Ovary (tissue), 10 donors: ENCODE measurements at places on chromosomes 11 and 22. TPM values are rescaled to one million over a fixed set of nuclear protein-coding genes. Genes with fewer than 3 reads are reported as not detected.

DNA sequence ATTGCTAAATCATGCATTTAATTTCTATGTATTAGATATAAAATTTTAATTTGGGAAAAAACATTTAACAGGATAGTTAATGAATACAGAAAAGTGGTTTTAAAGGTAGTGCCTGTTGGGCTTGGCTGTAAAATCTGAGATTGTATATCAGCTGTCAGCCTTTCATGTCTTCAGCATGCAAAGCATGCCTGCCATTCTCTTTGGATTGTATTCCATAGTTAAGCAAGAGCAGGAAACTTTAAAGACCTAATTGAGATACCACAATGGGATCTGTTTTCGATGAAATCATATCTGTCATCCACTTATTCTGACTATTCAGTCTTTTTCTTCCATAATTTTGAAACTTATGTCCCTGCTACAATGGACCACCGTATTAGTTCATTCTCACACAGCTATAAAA, 451.0 kb upstream of the DDI1 start:
- no peak for DNase-seq

DNA sequence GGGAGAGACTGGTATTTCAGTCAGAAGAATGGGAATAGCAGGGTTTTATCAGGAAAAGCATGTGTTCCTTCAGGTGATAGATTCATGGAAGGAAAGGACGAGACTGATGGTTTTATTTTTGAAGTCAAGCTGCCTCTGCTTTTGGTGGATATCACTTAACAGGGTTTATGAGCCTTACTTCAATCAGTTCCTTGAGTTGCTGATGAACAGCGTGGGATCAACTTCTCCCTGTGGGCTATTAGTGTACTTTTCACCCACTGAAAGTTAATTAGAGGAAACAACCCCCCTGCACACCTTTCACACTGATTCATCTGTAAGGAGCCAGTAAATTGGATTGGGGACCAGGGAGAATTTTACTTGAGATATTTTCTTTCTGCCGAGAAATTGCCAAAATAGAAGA, 479.0 kb downstream of the NELL1 start:
- DNase-seq, result no peak

DNA sequence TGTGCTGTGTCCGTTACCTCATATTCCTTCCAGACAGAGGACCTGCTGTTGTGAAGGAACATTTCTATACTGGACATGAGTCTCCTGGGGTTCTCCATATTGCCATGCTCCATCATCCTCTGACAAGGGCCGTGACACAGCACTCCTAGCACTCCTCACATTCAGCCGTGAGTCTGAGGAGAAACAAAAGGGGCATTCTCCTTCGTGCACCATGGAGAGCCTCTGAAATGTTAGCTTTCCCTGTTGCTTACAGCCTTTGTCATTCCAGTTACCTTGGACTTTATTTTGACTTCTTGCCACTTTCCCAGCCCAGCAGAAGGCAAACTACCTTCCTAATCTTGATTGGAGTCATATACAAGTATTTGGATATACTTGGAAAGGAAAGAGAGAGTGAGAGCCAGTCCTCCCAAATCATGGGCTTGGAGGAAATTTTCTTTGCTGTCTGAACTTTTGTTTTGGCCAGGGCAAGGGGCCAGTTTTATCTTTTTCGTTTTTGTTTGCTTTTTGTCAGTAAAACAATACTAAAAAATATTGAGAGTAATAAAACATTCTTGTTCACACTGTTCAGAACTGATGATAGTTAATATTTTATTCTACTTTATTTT, 29.1 kb upstream of the TECTA start:
- DNase-seq, result no peak

AASDHPPT gene
- 43.1 TPM for total RNA-seq

DNA sequence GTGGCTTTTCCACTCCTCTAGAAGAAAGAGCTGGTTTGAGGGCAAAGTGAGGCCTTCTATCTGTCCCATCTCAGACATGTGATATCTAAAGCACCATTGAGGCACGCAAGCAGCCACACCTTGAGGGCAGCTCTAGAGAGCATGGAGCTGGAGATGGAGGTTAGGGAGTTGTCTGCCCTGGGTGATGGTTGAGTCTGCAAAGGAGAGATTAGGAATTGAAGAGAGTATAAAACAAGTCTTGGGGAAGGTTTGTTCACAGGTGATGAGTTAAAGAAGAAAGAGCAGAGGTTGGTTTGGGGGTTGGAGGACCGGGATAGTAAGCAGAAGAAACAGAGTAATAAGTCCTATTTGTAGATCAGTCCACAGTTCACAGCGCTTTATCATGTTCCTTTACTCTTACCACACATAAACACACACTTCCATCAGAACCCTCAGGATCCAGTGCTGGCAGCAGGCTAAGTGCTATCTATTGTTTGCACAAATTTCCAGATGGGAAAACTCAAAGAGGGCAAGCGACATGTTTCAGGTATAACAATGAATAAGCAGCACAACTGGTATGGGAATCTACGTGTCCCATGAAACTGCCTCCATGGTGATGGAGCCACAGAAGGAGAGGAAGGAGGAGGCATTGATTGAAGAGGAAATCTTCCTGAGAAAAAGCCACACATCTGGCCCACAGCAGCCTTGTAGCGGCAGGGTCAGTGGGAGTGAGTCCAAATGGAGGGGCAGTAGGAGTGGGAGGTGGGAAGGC, 65.8 kb downstream of the RASSF10 start:
- DNase-seq, result no peak

- DNase-seq, result no peak
Observed at GRCh38 chr11:123233280-123233974, 38.4 kb upstream of the CLMP start.

DNA sequence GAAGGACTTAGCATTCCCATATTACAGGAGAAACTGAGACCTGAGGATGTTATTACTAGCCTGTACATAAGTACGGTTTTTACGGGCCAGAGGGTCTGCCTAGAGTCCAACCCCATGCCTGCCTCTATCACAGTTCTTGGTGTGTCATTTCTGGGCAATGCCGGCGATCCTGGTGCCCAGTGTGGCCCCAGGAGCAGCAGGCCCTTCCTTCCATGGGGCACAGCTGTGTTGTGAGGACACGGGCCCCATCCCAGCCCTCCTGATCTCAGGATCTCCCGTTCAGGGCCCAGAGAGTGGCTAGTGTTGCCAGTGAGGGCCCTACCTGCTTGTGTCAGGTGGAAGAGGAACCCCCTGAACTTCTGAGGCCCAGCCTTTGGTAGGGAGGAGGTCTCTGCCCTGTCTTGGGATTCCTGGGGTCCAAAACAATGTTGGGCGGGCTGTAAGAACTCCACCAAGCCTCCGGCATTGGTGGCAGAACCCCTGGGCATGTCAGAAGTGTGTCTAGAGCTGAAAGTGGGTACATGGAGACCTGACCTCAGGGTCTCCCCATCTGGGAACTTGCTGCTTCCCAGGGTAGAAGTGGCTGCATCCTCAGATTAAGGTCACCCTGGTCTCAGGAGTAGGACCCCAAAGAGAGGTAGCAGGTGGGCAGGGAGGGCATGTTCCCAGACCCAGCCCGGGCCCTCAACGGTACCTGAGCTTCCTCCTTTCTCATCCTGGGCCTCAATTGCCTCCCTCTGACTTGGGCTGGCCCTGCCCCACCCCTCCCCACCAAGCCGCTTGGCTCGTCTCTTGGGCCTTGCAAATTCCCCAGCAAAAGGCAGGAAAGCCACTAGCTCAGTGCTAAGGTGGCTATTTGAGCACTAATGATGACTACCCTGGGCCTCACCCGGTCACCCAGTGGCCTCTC, 74.6 kb upstream of the KCNQ1OT1 start:
- no peak for DNase-seq

- no peak for DNase-seq
Observed at GRCh38 chr11:20362481-20362880, 1.0 kb upstream of the HTATIP2 start.

DNA sequence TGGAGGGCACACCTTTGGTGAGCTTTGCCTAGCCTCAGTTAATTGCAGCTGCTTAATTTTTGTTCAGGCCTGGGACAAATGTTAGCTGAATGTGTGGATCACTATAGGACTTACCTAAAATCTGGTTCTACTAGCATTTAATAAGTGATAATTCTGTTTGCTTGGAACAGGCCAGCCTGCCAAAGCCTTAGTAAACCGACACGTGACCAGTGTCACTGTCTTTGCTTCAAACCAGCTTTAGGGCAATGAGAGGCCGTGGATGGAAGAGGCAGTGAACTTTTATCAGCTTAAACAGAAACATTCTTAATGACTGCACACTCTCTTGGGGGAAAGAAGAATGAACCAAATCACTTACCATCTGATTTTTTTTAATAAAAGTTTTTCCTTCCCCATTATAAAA, 10.8 kb downstream of the PARVA start:
- no peak for DNase-seq

CDCA5 gene
- total RNA-seq, result 0.56 TPM

GRCh38 chr22:29720811-29721323, 1.1 kb downstream of the CABP7 start:
- DNase-seq, result no peak

DNA sequence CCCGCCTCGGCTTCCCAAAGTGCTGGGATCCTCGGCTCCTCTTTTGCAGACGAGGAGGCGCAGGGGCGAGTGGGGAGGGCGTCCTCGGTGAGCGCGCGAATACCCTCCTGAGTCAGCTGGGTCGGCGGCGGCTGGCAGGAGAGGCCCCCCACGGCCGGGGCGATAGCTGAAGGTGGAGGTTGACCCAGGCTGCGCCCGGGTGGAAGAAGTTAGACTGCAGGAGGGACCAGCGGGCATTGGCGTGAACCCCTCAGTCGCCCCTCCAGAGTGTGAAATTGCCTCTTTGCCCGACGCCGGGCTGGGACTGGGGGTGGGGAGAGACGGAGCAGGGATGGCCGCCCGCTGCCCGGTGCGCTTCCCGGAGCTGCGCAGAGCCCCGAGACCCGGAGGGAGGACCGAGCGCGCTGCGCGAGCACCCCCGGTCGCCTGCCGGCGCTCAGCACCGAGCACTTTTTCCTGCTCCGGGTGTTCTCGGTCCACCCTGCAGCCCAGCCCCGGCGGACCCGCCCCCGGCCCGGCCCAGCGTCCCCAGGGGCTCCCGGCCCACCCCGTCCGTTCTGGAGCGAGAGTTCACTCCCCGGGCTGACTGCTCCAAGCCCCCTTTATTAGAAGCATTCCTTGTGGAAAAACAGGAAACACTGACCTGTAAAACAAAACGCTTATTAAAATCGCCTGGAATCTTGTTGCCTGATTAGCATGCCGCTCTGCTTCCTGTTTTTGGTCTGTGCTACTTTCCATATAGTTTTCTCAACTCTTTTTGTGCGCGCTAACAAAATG, 13.7 kb upstream of the CPT1A start:
- peak; percentile 56 for DNase-seq

DNA sequence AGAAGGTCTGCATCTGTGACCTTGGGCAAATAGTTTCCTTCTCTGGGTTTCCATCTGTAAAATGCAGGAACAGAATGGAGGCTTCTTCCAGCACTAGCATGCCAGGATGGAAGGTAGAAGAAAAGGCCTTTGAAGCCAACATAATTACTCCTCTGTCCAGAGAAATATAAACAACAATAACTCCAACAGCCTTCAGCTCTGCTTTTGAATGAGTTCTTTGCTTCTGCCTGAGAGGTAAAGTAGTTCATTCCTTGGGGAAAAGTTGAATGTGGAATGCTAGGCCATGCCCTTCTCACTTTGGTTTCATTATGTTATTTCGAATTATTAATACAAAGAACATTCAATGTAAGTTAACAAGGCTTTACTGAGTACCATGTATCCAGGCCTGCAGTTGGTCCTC, 61.2 kb upstream of the BLID start:
- DNase-seq, result no peak

DNA sequence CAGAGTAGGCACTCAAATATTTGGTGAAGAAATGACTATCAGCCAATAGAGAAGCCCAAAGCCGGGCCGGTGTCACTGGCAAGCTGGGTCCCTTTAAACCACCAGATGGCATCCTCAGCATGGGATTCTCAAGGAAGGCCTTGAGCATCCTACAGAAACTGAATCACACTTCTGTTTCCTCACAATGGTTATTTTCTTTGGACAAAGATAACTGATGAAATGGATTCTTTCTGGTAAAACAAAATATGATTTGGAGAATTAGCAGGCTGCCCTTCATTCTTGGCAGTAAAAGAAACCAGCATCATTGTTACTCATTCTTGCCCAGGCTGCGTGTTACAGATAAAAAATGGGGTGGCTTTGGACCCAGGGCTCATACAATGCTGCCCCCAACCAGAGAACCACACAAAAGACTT, 30.3 kb upstream of the ASPHD2 start:
- DNase-seq, result peak; percentile 21

SGSM1 gene
- 2.3 TPM for total RNA-seq

DNA sequence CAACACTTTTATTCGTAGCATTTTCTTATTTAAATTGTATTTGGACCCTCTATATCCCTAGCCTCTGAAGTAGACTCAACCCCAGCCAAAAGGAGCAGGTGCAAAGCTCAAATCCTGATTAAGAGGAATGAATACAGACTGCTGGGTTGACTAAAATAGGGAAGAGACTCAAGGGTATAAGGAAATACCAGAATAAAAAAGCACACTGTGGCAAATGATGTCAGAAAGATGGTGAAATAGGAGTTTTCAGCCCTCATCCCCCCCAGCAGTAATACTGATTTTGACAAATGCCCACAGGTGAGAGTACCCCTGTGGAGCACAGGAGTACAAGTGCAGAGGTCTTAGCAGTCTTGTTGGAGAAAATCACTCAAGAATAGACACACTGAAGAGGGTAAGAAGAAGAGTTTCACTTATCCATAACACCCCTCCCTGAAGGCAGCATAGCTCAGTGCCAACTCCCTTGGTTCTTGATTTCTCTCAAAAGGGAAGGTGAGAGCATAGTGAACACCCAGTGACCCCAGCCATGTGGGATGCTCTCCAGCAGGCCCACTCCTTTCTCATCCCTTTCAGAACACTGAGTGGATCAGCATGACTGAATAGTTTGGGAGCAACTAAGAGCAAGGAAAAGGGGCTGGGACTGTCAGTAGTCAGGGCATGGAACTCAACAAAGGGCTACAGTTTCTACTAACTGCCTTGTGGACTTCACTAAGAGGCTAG, 71.7 kb downstream of the TBC1D22A start:
- no peak for DNase-seq

DNA sequence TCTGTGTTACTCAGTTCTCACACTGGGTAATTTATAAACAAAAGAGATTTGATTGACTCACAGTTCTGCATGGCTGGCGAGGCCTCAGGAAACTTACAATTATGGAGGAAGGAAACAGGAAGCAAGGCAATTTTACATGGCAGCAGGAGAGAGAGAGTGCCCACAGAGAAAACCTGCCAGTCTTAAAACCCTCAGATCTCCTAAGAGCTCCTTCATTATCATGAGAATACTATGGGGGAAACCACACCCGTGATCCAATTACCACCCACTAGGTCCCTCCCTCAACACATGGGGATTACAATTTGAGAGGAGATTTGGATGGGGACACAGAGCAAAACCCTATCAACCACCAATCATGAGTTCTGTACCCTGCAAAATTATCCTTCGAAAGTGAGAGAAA, 1180.8 kb downstream of the JRKL start:
- no peak for DNase-seq
